ENCODE measurements at places on chromosomes 16 and 17.
A peak's percentile ranks its signal among the peaks of the same experiment; 100 is the strongest.

GRCh38 chr17:12548558-12548957 is 117.1 kb upstream of the MYOCD start:
- DNase-seq, result no peak

DNA sequence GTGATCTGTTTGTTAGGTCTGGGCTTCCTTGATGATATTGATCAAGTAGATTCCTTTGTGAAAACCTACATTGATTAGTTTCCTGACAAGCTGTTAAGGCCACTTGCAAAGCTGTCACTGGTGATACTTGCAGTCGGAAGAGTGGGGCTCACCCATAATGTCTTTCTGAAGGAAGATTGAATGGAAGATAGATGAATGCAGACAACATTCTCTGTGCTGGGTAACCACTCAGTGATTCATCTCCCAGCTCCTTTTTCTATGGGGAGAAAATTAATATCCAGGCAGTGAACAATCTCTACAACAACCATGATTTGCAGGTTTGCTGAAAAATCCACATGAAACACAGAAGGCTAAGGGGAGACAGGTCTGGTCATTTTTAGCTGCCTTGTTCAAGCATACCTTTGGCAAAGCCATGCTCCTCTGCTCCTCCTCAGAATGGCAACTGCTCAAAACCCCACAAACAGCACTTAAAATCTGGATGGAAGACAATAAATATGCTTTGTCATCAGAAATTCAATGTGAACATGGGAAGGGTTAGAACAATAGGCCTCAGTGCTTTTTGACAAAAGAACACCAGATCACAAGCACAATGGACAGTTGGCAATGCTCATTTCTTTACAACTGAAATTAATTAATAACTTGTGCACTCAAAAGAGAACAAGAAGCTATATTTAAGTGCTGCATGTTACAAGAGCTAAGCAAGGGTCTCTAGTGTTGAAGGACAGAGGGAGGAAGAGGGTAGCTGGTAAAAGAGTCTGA is 495.4 kb downstream of the TOX3 start:
- DNase-seq, result no peak

- DNase-seq, result no peak
Measured at GRCh38 chr16:66115373-66115772, 251.1 kb upstream of the CDH5 start.

DNA sequence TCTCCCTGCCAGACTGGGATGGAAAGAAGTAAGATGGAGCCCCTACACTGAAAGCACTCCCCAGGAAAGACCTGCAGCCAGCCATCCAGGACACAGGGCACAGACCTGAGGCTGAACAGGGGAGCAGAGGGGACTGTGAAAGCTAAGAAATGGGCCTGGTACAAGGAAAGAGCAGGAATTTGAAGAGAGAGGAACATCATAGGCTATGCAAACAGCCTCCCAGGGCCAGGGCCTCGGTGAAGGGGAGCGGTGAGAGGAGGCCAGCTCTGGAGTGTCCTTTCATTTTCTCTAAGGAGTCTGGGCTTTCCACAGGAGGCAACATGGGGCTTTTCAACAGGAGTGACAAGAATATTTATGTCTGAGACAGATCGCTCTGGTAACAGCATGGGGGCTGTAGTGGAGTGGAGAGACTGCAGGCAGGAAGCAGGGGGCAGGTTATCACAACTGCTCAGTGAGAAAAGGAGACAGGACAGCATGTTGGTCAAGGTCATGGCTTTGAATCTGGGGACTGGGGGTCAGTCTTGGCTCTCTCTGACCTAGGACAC is 50.1 kb downstream of the TOM1L2 start:
- peak; percentile 75 for DNase-seq

GRCh38 chr17:57518587-57519581 is 226.2 kb downstream of the CCDC182 start:
- DNase-seq, result peak; percentile 91

DNA sequence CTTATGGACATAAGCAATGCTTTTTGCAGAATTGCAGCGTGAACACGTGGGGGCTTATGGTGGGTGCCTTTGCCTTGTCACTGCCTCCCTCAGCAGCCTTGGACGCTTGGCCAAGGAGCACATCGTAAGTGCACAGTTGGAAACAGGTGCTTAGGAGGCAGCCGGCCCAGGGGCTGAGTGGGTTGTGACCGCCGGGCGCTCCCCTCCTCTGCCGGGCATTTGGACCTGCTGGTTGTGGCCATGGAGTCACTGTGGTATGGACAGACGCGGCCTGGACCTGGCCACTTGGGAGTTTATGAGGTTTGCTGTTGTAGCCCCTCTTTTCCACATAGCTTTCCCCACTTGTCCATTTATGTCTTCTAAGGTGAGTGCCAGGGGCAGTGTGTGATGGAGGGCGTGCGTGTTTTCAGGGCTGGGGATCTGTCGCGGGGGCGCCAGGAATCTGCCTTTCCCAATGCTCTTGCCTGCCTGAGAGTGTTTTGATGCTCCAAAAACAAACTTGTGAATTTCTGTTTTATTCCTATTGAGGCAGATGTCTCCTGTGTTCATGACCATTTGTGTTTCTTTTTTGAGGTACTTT is 49.2 kb downstream of the PDPK1 start:
- DNase-seq, result no peak

DNA sequence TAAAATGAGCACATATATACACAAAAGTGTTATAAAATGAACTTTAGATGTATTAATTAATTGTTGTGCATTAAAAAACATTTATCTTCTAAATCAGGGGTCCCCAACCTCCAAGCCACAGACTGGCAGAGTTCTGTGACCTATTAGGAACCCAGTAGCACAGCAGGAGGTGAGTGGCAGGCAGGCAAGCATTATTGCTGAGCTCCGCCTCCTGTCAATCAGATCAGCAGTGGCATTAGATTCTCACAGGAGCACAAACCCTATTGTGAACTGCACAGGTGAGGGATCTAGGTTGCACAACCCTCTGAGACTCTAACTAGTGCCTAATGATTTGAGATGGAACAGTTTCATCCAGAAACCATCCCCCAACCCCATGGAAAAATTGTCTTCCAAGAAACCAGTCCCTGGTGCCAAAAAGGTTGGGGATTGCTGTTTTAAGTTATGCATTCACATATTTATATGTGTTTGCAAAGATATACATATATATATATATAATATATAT is 583.7 kb downstream of the KCNJ2 start:
- no peak for DNase-seq

- no peak for DNase-seq
Measured at GRCh38 chr17:50511058-50511457, 2.8 kb downstream of the MYCBPAP start.

DNA sequence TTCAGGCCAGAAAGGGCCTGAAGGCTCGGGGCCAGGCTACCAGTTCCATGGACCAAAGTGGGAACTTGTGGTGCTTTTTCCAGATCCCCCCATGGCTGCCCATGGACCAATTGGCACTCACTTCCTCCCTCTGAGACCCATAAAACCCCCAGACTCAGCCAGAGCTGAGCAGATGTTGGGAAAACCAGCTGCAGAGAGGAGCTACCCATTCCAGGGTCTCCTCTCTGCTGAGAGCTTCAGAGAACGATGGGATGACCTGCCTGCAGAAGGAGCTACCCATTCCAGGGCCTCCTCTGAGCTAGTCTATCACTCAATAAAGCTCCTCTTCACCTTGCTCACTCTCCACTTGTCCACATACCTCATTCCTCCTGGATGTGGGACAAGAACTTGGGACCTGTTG is 52.2 kb upstream of the MED9 start:
- DNase-seq, result no peak

DNA sequence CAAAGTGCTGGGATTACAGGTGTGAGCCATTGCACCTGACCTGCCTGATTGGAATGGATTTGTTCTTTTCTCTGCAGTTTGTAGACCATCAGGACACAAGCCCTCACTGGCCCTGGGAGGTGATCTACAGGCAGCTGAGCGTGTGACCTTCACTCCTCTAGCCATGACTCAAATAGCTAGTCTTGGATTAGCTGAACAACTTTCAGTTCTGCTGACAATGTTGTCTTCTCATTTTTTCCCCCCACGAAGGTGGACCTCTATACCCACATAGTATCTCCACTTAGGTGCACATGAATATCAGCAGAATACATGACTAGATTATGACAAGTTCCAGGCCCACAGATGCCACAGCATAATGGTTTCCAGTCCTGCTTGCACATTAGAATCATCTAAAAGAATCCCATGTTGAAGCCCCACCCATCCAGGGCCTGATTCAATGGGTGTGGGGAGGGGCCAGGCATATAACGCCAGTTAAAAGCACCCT is 36.8 kb downstream of the HS3ST3B1 start:
- DNase-seq, result no peak

DNA sequence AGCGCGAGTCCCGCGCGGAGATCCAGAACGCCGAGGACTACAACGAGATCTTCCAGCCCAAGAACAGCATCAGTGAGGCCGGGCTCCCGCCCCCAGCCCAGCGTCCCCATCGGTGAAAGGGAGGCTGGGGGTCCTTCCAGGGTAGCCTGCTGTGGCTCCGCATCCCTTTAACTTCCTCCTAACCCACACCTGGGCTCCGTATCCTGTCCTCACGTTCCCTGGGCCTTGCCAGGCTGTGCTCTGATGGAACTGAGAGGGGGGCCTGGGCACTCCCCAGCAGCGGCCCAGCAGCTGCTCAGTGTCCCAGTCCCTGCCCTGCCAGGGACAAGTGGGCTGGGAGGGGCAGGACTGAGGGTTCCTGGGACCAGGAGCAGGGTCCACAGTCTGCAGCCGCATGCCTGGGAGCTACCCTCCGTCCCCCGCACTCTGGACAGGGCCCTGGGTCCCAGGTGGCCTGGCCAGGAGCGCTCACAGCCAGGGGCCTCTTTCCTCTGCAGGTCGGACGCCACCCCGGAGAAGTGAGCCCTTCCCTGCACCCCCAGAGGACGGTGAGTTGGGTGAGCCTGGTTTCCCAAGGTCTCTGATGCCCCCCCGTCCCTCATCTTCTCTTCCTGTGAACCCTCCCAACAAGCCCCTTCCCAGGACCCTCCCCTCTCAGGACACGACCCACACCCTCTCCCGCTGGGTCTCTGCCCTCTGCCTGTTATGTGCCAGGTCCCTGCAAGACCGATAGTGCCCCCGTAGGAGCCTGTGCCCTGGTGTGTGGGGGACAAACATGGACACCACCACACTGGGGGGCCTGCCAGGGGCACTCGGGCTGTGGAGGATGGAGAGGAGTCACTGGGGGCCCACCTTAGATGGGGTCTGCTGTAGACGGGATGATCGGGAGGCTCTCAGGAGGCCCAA is 18.1 kb downstream of the KATNB1 start:
- no peak for DNase-seq

DNA sequence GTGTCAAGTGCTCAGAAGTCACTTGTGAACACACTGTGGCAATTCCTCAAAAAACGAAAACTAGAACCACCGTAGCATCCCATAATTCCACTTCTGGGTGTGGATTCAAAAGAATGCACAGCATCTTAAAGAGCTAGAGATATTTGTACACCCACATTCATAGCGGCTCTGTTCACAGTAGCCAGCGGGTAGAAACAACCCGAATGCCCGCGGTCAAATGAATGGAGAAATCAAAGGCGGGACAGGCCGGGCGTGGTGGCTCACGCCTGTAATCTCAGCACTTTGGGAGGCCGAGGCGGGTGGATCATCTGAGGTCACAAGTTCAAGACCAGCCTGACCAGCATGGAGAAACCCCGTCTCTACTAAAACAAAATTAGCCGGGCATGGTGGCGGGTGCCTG is 337.5 kb downstream of the SEC14L1 start:
- DNase-seq, result no peak

GRCh38 chr17:65156835-65157565 is 19.8 kb downstream of the RGS9 start:
- DNase-seq, result no peak

DNA sequence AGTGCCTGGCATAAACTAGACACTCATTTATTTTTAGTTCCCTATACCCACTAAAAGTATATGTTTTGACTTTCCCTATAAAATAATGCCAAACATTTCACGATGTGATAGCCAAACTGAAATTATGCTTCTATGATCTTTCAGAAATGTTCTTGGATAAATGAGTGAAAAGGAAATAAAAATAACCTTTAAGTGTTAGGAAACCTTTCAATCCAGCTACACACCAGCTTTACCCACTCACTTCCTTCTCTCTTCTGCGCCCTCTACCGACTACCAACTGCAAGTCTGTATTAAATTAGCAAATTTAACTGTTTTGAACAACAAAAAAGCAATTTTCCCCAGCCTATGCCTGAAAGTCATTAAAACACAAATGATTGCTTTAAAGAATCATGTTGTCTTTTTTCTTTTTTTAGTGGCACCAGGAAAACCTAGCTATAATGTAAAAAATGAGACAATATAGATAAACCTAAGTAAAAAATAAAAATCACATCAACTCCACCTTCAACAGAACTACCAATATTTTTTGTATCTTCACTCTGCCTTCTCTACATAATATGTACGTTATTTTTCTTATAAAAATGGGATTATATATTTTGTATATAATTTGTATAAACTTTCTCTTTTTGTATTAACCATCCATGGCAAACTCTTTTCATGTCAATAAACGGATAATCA is 13.2 kb upstream of the TMEM100 start:
- peak; percentile 48 for DNase-seq

DNA sequence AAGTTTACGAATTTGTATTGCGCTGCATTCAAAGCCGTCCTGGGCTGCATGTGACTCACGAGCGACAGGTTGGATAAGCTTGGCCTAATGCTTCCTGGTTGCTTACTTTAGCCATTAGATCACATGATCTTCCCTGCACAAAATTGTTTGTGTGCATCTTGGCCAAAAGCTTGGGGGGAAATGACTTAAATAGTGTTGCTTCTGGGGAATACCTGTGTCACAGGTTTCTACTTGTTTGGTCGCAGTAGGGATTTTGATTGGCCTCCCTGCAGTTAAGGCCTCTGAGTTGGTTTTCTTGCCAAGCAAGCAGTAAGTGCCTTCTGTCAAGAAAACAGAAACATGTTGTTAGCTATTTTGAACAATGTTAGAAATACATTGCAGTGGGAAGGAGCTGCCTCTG is 39.6 kb upstream of the DUSP14 start:
- no peak for DNase-seq

DNA sequence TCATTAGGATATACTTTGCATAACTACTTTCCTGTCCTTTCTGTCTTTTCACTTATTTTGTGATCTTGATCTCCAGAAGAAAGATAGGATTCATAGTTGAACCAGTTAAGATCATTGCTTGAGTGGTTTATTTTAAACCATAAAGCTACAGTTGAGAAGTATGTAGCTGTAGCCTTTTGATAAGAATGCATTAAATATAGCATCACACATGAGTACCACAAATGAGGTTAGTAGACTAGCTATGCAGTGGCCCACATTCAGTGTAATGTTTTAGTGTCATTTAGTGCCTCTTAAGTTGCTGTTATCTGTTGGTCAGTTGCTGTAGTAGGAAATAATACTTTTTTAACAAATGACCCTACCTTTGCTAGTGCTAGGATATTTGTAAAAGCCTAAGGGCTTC is 1.3 kb downstream of the NLK start:
- no peak for DNase-seq

DNA sequence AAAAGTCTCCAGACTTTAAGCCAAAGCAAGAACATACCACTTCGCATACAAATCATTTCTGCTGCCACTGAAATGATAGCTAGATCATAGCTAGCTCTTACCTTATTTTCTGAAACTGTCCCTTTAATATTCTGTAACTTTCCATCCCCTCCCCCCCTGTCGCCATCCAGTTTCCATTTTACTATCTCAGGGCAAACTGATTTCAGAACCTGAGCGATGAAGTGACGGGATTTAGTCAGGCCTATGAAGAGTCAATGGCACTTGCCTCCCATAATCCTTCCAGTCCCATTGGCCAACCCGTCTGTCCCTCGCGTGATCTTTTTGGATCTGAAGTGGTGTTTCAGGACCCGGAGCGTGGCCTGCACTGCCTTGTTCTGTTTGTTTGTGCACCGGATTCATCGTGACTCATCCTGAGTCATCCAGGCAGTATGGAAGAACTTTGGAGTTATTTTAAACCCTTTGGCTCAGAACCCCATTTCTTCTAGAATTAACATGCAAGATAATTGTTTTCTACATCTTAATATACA is 199.8 kb upstream of the CHMP6 start:
- DNase-seq, result no peak

- no peak for DNase-seq
Measured at GRCh38 chr16:27611340-27611739, 61.4 kb downstream of the KATNIP start.

All from brain (organoid and tissue), 16 donors.